ENCODE measurements at places on chromosomes 1 and 21.
A peak's percentile ranks its signal among the peaks of the same experiment; 100 is the strongest.

DNA sequence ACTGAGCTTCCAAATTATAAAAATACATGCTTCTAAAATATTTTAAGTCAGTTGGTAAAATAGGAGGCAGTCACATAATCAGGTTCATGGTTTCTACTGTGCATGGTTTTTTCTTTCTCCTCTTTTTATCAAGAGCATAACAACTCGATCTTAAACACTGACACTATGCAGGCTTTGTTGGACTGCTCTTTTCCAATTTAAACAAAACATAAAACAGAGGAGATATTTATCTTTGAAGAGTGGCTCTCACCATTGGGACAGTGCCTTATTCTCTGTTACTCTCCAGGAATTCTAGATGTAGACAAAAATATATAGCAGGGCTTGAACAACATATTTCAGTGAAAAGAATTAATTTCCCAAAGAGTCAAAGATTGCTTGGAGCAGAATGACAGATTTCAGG, 883.5 kb upstream of the ADGRL2 start:
- DNase-seq = no peak

- DNase-seq = no peak
These were observed 37.0 kb upstream of the TMEM52 start for GRCh38 chr1:1956101-1956500.

DNA sequence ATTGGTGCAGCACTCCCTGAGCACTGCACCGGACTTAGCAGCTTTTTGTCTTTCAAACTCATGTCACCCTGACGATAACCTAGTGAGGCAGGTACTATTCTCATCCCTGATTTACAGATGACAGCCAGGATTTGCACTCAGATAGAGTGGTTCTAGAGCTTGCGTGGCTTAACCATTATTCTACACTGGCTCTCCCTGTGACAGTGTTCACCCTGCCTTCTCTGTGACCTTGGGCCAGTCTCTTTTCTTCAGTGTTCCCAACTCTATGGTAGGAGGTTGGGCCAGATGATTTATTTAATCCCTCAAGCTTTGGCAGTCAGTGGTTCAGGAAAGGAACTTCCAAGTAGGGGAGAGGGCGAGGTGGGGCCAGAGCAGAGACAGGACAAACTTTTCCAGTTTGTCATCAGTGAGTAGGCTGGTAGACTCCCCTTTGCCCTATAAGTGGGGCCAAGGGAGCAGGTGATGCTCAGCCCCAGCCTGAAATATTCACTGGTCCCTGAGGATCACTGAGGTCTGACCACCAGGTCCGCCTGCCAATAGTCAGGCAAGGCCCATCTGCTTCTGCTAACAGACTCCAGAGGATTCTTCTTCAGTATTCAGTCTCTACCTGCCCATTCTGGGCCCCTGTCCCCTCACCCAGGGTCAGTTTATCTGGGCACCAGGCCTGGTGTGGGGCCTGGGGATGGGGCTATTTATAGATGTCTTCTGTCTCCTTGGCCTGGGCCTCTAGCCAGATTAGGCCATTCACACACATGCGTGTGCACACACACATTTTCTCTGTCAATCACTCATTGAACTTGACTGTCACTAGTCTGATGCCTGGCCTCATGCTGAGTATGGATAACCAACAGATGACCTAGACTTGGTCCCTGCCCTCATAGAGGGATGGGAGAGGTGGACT, 8.8 kb upstream of the FABP3 start:
- no peak for DNase-seq

DNA sequence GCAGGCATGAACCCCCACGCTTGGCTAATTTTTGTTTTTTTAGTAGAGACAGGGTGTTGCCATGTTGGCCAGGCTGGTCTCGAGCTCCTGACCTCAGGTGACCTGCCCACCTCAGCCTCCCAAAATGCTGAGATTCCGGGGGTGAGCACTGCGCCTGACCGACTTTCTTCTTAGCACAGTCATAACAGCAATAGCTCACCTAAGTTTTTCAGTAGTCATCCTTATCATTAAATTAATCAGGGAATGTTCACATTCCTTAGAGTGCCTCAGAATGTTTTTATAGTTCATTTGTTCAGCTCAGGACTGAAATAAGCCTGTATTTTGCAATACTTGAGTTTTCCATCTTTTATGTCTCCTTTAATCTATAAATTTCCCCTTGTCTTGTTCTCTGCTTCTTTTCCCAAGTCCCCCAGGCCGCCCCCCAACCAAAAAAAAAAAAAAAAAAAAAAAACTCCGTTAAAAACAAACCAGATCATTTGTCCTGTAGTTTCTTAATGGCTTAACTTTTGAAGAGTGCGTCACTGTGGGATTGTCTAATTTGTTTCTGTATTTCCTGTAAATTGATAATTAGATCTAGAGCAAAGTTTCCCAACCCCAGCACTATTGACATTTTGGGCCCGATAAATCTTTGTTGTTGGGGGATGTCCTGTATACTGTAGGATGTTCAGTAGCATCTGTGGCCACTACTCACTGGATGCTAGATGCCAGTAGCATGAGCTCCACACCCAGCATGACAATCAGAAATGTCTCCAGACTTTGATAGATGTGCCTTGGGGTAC, 120.7 kb downstream of the ITSN1 start:
- DNase-seq = no peak

DNA sequence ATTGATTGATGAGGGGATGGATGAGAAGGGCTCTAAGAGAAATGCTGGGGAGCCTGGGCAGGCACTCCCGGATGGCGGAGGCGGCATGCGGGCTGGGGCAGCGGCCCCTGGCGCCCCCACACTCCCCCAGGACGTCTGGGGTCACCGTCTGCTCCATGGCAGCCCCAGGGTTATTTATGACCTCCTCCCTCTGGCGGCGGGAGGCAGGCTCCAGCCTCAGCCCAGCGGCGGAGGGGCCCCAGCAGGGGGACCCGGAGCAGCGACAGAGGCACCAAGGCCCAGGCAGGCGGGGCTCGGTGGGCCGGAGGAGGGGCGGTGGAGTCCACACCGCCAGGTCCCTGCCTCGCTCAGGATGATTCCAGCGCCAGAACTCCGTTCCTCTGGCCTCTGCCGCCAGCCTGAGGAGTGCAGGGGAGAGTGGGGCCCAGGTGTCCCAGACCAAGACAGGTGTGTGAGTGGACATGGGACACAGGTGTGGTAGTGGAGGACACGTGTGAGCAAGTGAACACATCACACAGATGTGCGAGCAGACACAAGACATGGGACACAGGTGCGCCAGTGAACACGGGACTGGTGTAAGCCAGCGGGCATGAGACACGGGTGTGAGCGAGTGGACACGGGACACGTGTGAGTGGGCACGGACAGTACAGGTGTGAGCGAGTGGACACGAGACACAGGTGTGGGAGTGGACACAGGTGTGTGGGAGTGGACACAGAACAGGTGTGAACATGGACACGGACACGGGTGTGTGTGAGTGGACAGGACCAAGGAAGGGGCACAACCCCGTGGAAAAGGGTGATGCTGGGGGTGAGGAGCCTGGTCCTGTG, 2.5 kb upstream of the SAMD11 start:
- peak; percentile 90 for DNase-seq

DNA sequence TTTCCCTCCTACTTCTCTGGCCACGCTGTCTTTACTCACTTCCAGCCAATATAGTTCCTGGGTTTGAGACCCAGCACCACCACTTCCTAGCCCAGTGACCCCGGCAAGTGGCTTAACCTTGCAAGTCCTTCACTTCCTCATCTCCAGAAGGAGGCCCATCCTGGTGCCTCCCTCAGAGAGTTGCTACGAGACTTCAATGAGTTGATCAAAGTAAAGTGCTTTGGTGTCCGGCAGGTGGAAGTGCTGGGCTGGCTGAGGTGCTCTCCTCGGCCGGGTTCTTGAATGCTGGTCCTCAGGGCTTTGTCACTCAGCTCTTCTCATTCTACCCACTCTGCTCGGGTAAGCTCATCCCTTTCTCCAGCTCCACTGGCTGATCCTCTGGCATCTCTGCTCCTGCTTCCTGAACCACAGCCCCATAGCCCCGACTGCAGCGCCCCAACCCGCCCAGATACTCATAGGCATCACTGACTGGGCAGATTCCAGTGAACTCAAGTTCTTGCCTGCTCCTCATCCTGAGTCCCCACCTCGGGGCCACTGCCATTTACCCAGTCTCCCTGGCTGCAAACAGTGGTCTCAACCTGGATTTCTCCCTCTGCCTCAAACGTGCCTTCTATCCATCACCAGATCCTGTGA, 75.8 kb upstream of the WNT4 start:
- DNase-seq = no peak

DNA sequence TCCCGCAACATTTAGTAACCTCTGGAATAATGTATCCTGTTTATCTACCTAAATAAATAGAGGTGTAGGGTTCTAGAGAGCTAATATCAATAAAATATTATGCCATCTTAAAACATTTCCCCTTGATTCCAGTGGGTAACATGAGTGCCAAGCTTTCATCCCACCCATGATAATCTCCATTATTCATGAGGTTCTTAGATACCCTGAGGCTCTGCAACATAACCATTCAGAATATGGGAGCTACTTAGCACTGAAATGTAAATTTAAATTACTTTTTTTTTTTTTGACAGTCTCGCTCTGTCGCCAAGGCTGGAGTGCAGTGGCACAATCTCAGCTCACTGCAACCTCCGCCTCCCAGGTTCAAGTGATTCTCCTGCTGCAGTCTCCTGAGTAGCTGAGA, 832.7 kb downstream of the BRINP3 start:
- DNase-seq = no peak
